Skin of body (tissue), 3 donors: ENCODE measurements at places on chromosomes 1 and 21.

GRCh38 chr21:19034041-19034440 lies 630.5 kb upstream of the TMPRSS15 start:
- DNase-seq: no peak

DNA sequence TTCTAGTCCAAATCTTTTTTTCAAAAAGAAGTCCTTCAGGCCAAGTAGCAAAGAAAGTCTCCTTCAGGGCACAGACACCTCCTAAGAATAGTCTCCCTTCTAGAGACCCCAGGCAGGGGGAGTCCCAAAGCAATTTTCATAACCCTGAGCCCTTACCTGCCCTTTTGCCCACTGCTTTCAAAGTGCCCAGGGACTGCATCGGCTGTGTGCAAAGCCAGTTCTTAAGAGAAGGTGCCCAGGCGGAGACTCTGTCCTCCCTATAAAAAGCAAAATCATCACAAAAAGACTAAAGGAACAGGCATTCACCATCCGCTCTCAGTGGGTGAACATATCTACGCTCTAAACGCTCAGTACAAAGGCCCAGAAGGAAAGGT lies 32.2 kb downstream of the ELK4 start:
- no peak for DNase-seq

DNA sequence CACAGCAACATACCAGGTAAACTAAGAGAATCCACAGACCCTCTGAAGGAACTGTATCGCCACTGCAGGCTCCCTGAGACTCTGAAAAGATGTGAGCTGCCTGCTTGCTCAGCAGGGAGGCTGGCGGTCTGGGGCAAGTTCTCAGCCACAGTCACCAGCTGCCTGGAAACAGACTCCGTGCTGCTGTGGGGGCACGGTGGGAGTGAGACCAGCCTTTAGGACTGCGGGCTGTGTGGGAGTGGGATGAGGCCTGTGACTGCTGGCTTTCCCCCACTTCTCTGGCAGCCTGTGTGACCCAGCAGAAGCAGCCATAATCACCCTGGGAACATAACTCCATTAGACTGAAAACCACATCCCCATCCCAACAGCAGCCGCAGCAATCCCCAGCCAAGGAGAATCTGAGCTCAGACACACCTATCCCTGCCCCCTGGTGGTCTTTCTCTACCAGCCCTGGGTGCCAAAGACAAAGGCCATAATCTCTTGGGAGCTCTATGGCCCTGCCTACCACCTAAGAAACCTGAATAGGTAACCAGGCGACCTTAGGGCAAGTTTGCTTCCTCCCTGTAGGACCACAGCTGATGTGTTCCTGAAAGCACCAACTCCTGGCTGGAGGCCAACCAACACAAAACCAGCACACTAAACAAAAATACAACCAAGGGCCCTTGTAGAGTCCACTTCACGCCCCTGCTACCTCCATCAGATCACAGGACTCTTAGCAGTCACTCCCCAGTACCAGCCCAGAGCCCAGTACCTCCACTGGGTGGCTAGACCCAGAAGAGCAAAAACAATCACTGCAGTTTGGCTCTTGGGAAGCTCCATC lies 151.5 kb downstream of the SMYD3 start:
- DNase-seq: no peak

GRCh38 chr1:173333581-173333980 lies 126.5 kb upstream of the TNFSF4 start:
- no peak for DNase-seq

DNA sequence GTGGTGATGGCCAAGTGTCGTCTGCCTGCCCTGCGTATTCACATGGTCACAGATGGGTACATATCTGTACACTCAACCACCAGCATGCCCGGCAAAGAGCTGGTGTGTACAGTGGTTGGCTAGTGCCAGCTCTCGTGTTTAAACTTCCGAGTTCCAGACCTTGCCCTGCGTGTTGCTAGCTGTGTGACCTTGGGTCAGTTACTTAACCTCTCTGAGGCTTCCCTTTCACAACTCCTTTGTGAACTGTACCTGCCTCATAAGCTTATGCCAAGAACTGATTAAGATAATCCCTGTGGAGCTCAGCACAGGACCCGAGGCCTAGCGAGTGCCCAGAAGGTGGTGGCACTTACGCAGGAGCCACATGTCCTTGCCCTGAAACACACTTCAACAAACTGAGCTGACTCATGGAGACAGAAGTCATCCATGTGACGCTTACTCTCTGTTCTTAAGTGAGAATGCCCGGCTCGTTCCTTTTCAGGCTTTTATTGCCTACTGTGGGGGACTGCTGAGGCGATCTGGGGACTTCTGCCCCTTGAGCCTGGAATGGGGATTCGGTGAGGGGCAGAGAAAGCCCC lies 55.4 kb downstream of the ALPL start:
- no peak for DNase-seq
